Activated naive CD8-positive, alpha-beta T cell treated with anti-CD3 and anti-CD28 coated beads for 36 hours (primary cell): ENCODE measurements at places on chromosomes 1 and 21. TPM values are rescaled to one million over a fixed set of nuclear protein-coding genes. Genes with fewer than 3 reads are reported as not detected.
A peak's percentile ranks its signal among the peaks of the same experiment; 100 is the strongest.

GRCh38 chr1:177116941-177117340 is 47.6 kb downstream of the ASTN1 start:
- H3K27me3 ChIP-seq, result peaks cover 5% of the 10 kb centered on the region
- no peak overlapping the region for H3K27ac ChIP-seq
- H3K36me3 ChIP-seq, result no peaks in the 10 kb centered on the region

- no peak for DNase-seq
- no peak overlapping the region for H3K27ac ChIP-seq
- no peak overlapping the region for H3K4me3 ChIP-seq
- H3K36me3 ChIP-seq, result no peaks in the 10 kb centered on the region
- no peaks in the 10 kb centered on the region for H3K27me3 ChIP-seq
- no peaks in the 10 kb centered on the region for H3K4me1 ChIP-seq
These were observed 737.8 kb upstream of the CXADR start for GRCh38 chr21:16775076-16775475.

DNA sequence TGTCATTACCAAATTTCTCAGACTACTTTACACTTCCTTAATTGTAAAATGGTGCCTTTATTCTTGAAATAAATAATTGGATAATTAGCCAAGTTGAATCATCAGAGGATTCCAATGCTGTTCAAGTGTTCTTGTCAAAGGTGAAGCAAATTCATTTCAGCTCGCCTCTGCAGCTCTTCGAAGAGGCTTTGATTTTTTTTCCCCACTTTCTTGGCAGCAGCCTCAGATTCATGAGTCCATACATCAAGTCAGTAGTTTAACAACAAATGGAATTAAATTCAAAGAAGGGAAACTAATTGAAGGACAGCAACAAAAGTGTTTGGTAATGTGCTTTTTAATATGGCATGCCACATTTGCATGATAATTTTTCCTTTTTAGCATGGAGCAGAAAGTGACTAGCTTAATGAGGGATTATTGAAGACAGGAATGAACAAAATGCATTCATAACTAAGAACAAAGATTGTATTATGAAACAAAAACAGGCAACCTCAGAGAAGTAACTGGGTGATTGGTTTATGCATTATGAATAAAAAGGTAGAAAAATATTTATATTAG is 239.0 kb downstream of the USH2A start:
- no peaks in the 10 kb centered on the region for H3K27me3 ChIP-seq
- no peak overlapping the region for H3K27ac ChIP-seq
- no peak for DNase-seq
- no peaks in the 10 kb centered on the region for H3K4me1 ChIP-seq

GRCh38 chr21:33847588-33848248 is 67.9 kb downstream of the ATP5PO start:
- no peak overlapping the region for H3K27ac ChIP-seq
- H3K27me3 ChIP-seq, result no peaks in the 10 kb centered on the region
- H3K36me3 ChIP-seq, result peaks cover 5% of the 10 kb centered on the region
- no peaks in the 10 kb centered on the region for H3K4me1 ChIP-seq

GRCh38 chr1:207825719-207826556 is 74.1 kb downstream of the CD46 start:
- peaks cover 81% of the 10 kb centered on the region for H3K4me1 ChIP-seq
- H3K27me3 ChIP-seq, result no peaks in the 10 kb centered on the region
- H3K27ac ChIP-seq, result peak overlapping the region; percentile 91

GRCh38 chr1:160834945-160835565 is 27.6 kb downstream of the CD244 start:
- H3K27me3 ChIP-seq, result no peaks in the 10 kb centered on the region
- peaks cover 67% of the 10 kb centered on the region for H3K4me1 ChIP-seq
- no peak for DNase-seq
- H3K27ac ChIP-seq, result peak overlapping the region; percentile 76
- no peak overlapping the region for H3K4me3 ChIP-seq

- H3K4me1 ChIP-seq, result peaks cover 24% of the 10 kb centered on the region
- H3K27ac ChIP-seq, result no peak overlapping the region
- no peak for DNase-seq
These were observed 15.5 kb downstream of the LUZP1 start for GRCh38 chr1:23152966-23153684.

- no peak overlapping the region for H3K27ac ChIP-seq
- no peaks in the 10 kb centered on the region for H3K36me3 ChIP-seq
- no peak overlapping the region for H3K4me3 ChIP-seq
- no peak for DNase-seq
These were observed 7.6 kb downstream of the EDN2 start for GRCh38 chr1:41476807-41477361.

- H3K27me3 ChIP-seq, result no peaks in the 10 kb centered on the region
- no peak overlapping the region for H3K27ac ChIP-seq
- no peak for DNase-seq
- H3K4me3 ChIP-seq, result no peak overlapping the region
These were observed 5.3 kb downstream of the FTCD start for GRCh38 chr21:46150073-46150472.

DNA sequence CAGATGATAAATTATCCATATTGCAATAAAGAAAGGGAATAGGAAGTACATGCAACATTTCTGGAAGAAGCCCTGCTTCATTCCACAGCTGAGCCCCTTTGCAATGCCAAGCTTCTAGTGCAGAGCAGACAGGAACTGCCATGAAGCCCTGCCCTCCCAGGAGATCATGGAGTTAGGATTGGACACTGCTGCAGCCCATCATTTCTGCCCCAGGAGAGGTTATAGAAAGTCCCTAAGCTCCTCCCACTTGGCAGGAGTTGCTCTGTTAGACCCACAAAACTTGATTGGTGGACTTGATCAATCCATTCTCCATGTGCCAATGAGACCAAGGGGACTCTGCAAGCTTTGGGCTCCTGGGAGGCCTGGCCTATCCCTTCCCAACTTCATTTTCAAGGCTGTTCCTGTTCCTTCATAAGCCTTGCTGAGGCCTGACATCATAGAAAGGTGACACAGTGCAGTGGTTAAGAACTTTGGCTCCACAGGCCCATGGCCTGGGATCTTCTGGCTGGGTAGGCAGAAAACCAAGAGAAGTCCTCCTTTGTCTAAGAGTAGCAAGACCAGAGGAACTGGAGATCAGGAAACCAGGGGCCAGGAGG is 1.3 kb upstream of the LAPTM5 start:
- H3K36me3 ChIP-seq, result peaks cover 21% of the 10 kb centered on the region
- DNase-seq, result peak; percentile 49
- H3K27ac ChIP-seq, result peak overlapping the region; percentile 98
- no peaks in the 10 kb centered on the region for H3K27me3 ChIP-seq
- peaks cover 74% of the 10 kb centered on the region for H3K4me1 ChIP-seq

GRCh38 chr1:41648844-41649243 is 164.4 kb upstream of the EDN2 start:
- H3K27me3 ChIP-seq, result no peaks in the 10 kb centered on the region
- H3K4me1 ChIP-seq, result peaks cover 49% of the 10 kb centered on the region
- DNase-seq, result no peak
- H3K27ac ChIP-seq, result peak overlapping the region; percentile 65
- peaks cover 44% of the 10 kb centered on the region for H3K36me3 ChIP-seq
- H3K4me3 ChIP-seq, result no peak overlapping the region

- H3K36me3 ChIP-seq, result peaks cover 7% of the 10 kb centered on the region
- no peak overlapping the region for H3K27ac ChIP-seq
- peaks cover 24% of the 10 kb centered on the region for H3K4me1 ChIP-seq
- DNase-seq, result no peak
- H3K4me3 ChIP-seq, result no peak overlapping the region
- H3K27me3 ChIP-seq, result no peaks in the 10 kb centered on the region
These were observed 3.8 kb upstream of the XCL1 start for GRCh38 chr1:168572633-168573032.

DNA sequence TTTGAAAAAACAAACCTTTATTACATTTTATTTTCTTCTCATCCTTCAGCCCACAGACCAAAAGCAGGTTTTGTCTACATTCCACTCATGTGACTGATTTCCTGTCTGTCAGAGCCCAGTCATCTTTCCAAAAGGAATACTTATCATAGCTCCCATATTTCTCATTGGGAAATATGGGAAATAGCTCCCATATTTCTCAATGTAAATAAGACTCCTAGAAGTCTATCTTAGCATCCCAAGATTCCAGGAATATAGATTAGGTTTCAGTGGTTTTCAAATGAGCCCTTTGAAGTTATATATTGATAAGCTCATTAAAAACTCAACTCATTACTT is 19.1 kb upstream of the NRDC start:
- H3K4me3 ChIP-seq, result no peak overlapping the region
- no peak overlapping the region for H3K27ac ChIP-seq
- H3K27me3 ChIP-seq, result peaks cover 62% of the 10 kb centered on the region
- no peaks in the 10 kb centered on the region for H3K4me1 ChIP-seq
- no peaks in the 10 kb centered on the region for H3K36me3 ChIP-seq

DNA sequence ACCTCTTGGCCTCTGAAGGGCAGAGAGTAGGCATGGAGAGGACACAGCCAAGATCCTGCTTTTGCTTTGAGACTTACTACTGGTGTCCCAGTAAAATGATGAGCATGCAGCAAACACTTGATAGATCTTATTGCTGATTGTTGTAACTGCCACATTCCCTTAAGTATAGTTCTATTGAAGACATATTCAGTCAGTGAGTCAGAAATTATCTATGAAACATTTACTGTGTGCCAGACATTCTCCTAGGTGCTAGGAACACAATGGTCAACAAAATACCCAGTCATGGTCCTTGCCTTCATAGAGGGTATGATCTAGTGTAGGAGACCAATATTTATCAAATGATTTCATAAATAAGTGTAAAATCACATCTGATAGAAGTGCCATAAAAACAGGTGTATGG is 13.6 kb downstream of the STYXL2 start:
- no peak overlapping the region for H3K27ac ChIP-seq
- no peak overlapping the region for H3K4me3 ChIP-seq
- H3K27me3 ChIP-seq, result no peaks in the 10 kb centered on the region
- DNase-seq, result no peak
- H3K36me3 ChIP-seq, result peaks cover 3% of the 10 kb centered on the region

- no peak for DNase-seq
- H3K27me3 ChIP-seq, result no peaks in the 10 kb centered on the region
- no peak overlapping the region for H3K4me3 ChIP-seq
- no peak overlapping the region for H3K27ac ChIP-seq
These were observed 30.4 kb downstream of the MORC3 start for GRCh38 chr21:36350282-36350910.

GRCh38 chr1:97348599-97349265 is 572.1 kb downstream of the DPYD start:
- H3K4me1 ChIP-seq, result peaks cover 4% of the 10 kb centered on the region
- no peak overlapping the region for H3K4me3 ChIP-seq
- DNase-seq, result no peak
- no peak overlapping the region for H3K27ac ChIP-seq

- H3K27me3 ChIP-seq, result no peaks in the 10 kb centered on the region
- no peaks in the 10 kb centered on the region for H3K36me3 ChIP-seq
- no peak overlapping the region for H3K27ac ChIP-seq
These were observed 356.3 kb upstream of the DPYD start for GRCh38 chr1:98277118-98277517.

DNA sequence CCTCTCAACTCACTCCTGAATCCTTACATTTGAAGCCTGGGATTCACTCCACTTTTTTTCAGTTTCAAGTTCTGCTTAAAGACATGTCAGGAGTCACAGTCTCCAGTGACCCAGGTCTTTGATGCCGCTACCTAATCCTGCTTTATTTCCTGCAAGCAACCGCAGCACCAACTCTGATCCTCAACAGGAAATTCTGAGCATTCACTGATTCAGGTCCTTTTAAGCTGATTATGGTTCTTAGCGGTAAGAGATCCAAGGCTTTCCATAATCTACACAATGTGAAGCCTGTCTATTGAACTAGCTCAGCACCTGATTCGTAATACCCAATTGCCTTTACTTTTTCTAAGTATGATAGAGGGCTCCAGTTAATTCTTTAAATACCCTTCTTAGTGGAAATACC is 43.7 kb upstream of the PIGC start:
- H3K4me1 ChIP-seq, result peaks cover 4% of the 10 kb centered on the region
- no peak for DNase-seq
- H3K27ac ChIP-seq, result no peak overlapping the region
- no peak overlapping the region for H3K4me3 ChIP-seq
- no peaks in the 10 kb centered on the region for H3K36me3 ChIP-seq
- peaks cover 11% of the 10 kb centered on the region for H3K27me3 ChIP-seq

DNA sequence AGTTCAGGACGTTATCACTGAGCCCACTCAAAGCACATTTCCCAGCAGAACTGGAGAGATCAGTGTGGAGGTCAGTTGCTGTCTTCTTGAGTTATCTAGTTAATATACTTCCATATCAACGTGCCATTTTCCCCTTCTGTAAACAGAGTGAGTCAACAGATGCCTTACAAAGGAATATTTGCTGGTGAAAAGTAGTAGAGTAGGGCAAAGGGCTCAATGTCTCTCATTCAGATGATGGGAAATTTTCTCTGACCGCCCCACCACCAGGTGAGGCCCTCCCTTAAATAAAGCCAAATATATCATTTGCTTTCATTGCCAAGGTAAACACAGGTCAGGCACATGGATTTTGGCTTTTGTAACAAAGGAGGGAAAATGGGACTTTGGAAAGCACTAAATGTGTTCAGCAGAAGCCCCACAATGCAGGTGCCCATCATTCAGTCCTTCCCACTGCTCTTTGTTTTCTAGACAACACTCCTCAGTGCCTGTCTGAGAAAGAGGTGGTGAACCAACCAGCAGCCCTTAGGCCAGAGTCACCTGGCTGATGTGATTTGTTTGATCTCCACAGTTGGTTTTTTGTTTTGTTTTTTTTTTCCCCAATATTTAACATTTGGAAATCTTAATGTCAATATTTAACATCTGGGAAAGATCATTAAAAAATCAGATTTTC is 40.5 kb upstream of the SAMD13 start:
- no peak overlapping the region for H3K4me3 ChIP-seq
- H3K27me3 ChIP-seq, result no peaks in the 10 kb centered on the region
- no peaks in the 10 kb centered on the region for H3K4me1 ChIP-seq
- H3K27ac ChIP-seq, result no peak overlapping the region
- H3K36me3 ChIP-seq, result no peaks in the 10 kb centered on the region
- no peak for DNase-seq

GRCh38 chr1:92934395-92935378 is 26.6 kb downstream of the DIPK1A start:
- no peak for DNase-seq
- peaks cover 3% of the 10 kb centered on the region for H3K36me3 ChIP-seq
- H3K27ac ChIP-seq, result no peak overlapping the region
- peaks cover 38% of the 10 kb centered on the region for H3K4me1 ChIP-seq
- no peaks in the 10 kb centered on the region for H3K27me3 ChIP-seq

DNA sequence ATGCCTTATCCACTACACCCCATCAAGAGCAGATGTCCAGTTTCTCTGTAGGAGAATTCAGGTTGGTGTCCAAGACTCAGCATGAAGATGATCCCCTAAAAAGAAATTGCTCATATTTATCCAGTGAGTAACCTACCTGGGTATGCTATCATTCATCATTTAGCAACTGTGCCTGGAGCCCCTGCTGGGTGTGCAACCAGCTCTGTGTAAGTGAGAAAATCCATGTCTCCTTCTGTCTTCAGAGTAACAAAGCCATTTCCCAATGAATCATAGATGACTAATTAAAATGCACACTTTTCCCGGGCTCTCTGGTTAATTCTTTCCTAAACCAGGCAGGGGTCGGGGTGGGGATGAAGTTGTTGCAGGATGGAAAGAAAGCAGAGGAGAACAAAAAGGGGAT is 35.8 kb downstream of the OLFML3 start:
- peaks cover 3% of the 10 kb centered on the region for H3K27me3 ChIP-seq
- no peaks in the 10 kb centered on the region for H3K36me3 ChIP-seq
- DNase-seq, result no peak
- H3K27ac ChIP-seq, result no peak overlapping the region
- no peak overlapping the region for H3K4me3 ChIP-seq
- no peaks in the 10 kb centered on the region for H3K4me1 ChIP-seq

The SYT14 gene
- total RNA-seq, result not detected

The RBM34 gene
- 156 TPM for total RNA-seq

The MRAP gene
- not detected for total RNA-seq

The NDUFS2 gene
- 95.8 TPM for total RNA-seq

The HRNR gene
- total RNA-seq, result not detected

The PADI6 gene
- not detected for total RNA-seq

The ZNF683 gene
- 0.32 TPM for total RNA-seq

The ESRRG gene
- not detected for total RNA-seq

The EPHA10 gene
- total RNA-seq, result not detected

The SLC35F3 gene
- total RNA-seq, result 7.5 TPM

The CYP4B1 gene
- not detected for total RNA-seq

The MEAF6 gene
- total RNA-seq, result 83.3 TPM
